ENCODE measurements at places on chromosomes 2 and 18.
A peak's percentile ranks its signal among the peaks of the same experiment; 100 is the strongest.

GRCh38 chr18:79470547-79470946 is 74.8 kb downstream of the NFATC1 start:
- DNase-seq, result no peak

DNA sequence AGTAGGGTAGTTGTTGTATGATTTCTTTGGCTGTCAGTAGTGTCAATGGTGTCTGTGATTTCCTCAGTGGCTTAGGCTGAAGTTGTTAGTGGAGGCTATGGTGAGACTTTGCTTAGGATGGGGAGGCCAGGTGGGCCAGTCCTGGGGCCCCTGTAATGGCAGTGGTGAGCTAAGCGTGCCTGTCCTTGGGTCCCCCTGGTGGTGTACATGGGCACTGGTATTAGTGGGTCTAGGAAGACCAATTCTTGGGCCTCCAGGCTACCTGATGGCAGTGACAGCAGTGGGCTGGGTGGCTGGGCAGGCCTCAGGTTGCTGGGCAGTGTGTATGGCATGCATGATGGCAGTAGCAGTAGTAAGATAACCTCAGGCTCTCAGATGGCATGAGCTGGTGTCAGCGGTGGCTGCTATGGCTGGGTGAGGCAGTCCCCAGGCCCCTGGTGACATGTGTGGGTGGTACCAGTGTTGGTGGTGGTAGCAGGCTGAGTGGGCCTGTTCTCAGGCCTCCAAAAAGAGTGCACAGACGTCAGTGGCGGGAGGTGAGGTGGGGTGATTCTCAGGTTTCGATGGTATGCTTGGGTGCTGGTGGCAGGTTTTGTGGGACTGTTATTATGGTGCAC is 103.2 kb downstream of the KLHL14 start:
- no peak for DNase-seq

- no peak for DNase-seq
These were observed 2.5 kb downstream of the BABAM2 start for GRCh38 chr2:27893006-27893405.

- DNase-seq, result no peak
These were observed 88.9 kb downstream of the ASXL3 start for GRCh38 chr18:33666915-33667314.

GRCh38 chr18:7066965-7067555 is 50.5 kb downstream of the LAMA1 start:
- no peak for DNase-seq

GRCh38 chr2:217889656-217890055 is 113.1 kb downstream of the TNS1 start:
- DNase-seq, result no peak

DNA sequence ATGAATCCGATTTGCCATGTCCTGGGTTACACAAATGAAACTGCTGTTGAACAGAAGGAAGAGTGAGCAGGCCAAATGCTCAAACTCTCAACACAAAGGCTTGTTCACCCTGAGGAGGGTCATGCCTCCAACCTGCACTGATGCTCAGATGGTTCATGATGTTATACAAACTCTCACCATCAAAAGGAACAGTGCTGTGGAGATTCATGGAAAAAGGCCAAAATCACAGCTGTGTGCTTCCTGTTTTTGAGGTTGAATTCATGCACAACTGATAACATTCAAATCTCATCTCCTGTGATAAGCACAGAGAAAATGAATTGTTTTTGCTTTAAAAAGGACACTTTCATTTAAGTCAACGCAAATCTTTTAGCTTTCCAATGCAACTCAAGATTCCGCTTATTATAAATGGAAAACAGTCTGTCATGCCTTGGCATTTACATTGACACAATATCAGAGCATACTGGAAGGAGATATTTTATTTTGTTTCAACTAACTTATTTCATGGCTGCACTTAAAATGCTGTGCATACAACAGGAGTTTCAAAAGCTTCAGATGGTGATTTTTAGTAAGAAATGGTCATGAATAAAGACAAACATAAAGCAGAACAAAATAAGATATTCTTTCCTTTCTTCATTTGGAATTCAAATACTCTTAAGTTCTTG is 22.2 kb upstream of the TTN start:
- DNase-seq, result peak; percentile 29

- DNase-seq, result no peak
These were observed 25.1 kb downstream of the MAL start for GRCh38 chr2:95050385-95051300.

GRCh38 chr2:169173876-169174275 is 104.5 kb downstream of the DHRS9 start:
- DNase-seq, result no peak

DNA sequence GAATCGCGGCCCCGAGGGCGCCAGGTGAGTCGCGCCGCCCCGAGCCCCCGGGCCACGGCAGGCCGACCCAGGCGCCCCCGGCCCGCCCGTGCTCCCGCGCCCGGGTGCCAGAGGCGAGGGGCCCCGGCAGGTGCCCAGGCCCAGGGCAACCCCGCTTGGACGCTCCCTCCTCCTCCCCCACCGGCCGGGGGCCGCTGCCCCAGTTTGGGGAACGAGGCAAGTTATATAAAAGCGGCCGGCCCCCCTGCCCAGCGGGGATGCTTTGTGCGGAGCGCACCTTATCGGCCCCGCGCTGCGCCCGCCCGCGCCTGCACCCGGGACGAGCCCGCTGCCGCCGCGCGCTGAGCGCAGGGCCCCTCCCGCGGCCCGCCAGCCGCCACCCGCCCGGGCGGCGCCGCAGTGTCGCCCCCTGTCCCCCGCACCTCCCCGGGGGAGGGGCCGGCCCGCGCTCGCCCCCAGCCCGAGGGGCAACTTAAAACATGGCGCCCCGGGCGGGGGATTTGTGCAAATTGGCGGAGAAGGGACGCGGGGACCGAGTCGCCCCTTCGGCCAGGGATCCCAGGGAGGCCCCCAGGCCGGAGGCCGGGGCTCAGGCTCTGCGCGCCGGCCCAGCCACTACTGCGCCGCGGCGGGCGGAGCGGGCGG is 639 bp downstream of the EPB41L3 start:
- no peak for DNase-seq

- DNase-seq, result no peak
These were observed 174.1 kb upstream of the ZFP36L2 start for GRCh38 chr2:43400508-43400907.

- DNase-seq, result no peak
These were observed 5.9 kb upstream of the OLA1 start for GRCh38 chr2:174254267-174254666.

DNA sequence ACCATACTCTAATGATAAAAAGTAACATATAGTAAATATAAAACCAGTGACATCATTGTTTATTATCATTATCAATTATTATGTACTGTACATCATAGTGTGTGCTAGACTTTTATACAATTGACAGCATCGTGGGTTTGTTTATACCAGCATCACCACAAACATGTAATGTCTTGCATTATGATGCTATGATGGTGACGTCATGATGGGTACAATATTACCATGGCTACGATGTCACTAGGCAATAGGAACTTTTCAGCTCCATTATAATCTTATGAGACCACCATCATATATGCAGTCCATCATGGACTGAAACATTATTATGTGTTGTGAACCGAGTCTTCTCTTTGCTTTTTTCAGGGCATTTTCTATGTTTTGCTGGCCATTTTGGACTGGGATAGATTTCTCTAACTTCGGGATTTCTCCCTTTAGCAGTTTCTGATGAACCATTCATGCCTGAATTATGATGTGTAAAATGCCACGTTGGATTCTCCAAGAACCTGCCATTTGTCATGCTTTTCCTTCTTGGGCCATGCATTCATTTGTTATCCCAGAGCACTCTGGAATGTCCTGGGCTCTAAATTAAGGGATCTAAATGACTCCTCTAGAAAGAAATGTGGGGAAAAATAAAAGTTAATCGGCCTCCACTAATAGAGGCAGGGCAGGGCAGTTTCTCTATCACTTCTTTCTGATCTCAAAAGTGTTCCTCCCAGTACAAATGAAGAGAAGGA is 325.6 kb upstream of the TNP1 start:
- no peak for DNase-seq

GRCh38 chr2:220962556-220962955 is 609.5 kb downstream of the EPHA4 start:
- peak; percentile 74 for DNase-seq

DNA sequence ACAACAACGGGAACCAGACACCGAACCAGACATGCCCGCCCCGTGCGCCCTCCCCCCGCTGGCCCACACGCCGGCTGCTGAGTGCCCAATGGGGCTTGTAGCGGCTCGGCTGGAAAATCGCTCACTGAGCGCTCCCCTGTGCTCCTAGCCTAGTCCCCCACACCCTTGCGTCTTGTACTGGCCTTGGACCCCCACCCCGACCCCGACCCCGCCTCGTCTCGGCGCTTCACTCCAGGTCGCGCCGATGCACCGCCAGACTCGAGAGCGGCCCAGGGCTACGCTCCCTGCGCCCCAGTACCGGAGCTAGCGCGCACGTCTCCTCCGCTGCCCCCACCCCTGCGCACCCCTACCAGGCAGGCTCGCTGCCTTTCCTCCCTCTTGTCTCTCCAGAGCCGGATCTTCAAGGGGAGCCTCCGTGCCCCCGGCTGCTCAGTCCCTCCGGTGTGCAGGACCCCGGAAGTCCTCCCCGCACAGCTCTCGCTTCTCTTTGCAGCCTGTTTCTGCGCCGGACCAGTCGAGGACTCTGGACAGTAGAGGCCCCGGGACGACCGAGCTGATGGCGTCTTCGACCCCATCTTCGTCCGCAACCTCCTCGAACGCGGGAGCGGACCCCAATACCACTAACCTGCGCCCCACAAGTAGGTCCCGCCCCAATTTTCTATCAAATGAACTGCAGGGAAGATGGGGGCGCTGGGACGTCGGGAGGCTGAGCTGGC is 1.5 kb downstream of the GAD1 start:
- DNase-seq, result no peak

DNA sequence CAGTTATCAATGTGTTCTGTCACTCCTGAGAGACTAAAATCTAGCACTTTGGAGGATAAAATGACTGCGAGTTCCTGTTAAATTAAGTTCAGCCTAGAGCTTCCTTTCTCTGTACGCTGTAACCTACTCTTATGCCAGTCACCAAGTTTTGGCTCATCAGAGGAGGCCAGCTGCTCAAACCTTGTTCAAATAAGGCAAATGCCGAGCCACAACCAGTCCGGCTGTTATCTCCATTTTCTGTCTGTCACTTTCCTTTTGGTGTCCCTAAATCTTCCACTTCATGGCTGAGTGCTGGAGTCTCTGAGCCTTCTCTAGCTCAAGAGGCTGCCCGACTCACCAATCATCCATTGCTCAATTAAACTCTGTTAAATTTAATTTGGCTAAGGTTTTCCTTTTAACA is 33.5 kb upstream of the PXDN start:
- DNase-seq, result no peak

- no peak for DNase-seq
These were observed 13.2 kb downstream of the ASB18 start for GRCh38 chr2:236250909-236251579.

GRCh38 chr2:71066856-71067255 is 1.6 kb upstream of the NAGK start:
- no peak for DNase-seq

DNA sequence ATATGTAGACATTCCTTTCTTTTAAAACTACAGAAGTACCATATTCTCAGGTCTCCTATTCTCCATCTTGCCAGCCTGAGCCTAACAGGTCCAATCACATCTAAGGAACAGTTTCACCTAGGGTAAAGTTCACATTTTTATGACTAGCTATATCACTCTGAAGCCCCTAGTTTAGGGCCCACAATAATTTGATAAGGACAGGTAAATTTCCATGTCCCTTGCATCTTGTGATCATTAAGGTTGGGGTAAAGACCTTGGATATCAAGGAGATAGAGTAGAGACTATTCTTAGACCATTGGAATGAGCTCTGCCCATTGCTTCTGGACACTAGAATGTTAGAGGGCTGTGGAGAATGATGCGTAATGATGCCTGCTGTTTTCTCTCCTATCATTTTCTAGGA is 185.7 kb downstream of the SLC8A1 start:
- no peak for DNase-seq

DNA sequence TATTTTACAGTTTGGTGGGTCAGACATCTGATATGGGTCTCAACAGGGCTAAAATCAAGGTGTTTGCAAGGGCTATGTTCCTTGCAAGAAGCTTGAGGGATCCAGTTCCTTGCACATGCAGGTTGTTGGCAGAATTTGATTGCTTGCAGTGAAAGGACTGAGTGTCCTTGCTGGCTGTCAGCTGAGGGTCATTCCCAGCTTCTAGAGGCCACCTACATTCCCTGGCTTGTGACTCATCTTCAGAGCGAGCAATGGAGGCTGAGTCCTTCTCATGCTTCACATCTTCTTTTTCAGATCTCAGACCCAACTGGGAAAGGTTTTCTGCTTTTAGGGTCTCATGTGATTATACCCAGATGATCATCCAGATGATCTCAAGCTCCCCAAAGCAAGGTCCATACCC is 12.4 kb downstream of the MEX3C start:
- peak; percentile 13 for DNase-seq
